ENCODE measurements at places on chromosomes 6 and 20.

DNA sequence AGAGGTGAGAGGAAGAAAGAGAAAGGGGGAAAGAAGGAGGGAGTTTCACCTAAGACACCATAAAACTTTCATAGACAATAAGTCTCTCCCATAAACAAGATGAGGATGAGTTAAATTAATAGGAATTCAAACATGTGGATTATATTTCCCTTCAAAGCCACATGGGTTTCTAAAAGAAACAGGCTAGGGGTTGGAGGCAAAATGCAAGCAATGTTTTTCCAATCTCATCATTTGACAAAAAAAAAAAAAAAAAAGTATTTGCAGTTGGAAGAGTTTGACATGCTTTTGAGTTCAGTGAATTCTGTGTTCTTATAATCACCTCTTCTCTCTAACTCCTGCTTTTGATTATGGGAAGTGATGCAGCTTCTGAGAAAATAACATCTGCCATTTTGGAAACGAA lies 286.5 kb upstream of the PRND start:
- DNase-seq, result no peak

GRCh38 chr20:38387953-38388352 lies 41.7 kb downstream of the LBP start:
- no peak for DNase-seq

- no peak for DNase-seq
Measured at GRCh38 chr6:113291751-113292445, 565.2 kb upstream of the MARCKS start.

DNA sequence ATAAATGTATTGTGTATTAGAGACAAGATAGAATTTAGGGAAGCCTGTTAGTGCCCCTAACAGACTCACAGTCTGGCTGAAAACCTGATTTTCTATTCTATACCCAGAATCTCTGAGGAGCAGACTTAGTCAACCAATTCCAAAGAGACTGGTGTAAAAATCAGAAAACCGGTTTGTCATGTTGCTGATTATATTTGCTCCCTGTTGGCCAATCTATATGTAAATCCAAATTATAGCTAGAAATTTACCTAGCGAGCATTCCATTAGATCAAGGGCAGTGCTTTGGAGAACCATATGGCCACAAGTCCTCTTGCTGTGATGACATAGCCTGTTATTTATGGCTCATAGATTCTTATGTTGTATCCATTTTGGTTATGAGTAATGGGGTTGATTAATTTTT lies 4.8 kb downstream of the NFYA start:
- DNase-seq, result no peak

- no peak for DNase-seq
Measured at GRCh38 chr6:86682297-86682696, 255.0 kb upstream of the HTR1E start.

- DNase-seq, result no peak
Measured at GRCh38 chr20:43389211-43389610, 68.5 kb upstream of the SRSF6 start.

- DNase-seq, result no peak
Measured at GRCh38 chr20:61042506-61043385, 209.3 kb upstream of the CDH4 start.

DNA sequence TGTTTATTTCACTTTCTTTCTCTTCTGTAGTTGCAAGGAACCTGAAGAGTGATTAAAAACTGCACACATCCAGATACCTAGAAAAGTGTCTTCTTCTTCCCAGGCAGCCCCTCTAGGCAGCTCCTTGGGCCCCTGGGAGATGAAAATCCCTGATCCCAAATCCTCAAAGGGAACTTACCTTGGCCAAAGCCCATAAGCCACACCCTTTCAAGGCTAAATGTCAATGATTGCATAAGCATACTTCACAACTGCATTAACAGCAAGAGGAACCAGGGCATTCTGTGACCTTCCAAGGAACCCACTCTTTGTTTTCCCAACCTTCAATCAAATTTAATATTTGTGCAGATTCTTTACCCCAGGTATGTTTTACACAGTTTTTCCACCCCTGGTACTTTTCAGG lies 4.4 kb upstream of the HMGN3 start:
- DNase-seq, result no peak

GRCh38 chr20:14234666-14235295 lies 102.6 kb downstream of the FLRT3 start:
- DNase-seq, result no peak

DNA sequence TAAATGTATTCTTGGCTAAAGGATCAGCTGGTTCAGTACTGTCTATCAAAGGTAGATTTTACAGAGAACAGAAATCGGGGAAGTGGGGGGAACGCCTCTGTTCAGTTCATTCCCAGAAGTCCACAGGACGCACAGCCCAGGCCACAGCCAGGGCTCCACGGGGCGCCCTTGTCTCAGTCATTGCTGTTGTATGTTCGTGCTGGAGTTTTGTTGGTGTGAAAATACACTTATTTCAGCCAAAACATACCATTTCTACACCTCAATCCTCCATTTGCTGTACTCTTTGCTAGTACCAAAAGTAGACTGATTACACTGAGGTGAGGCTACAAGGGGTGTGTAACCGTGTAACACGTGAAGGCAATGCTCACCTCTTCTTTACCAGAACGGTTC lies 29.9 kb downstream of the TXNDC5 start:
- DNase-seq, result no peak

DNA sequence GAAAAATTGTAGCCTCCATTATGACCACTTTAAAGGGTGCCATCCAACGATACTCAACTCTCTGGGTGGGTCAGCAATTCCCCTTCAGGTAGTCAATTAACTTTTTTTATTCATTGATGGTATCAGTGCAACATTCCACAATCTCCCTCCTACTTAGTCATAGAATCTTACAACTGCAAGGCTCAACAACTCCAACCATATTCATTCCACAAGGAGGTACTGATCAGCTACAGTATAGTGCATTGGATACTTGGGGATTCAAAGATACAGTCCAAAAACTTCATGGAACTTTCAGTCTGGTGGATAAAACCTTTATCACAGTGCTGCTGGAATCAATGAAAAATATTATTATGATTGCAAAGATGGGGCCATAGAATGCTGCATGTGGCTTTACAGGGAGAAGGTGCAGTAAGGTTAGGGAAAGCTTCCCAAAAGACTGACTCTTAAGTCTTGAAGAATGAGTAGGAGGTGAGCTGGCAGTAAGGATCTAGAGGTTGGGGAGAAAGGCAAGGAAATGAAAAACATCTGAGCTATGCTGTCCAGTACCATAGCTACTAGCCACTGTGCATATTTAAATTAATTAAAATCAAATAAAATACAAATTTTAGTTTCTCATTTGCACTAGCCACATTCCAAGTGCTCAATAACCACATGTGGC lies 314.7 kb upstream of the PRDM1 start:
- DNase-seq, result no peak

- no peak for DNase-seq
Measured at GRCh38 chr6:128731249-128732165, 151.4 kb upstream of the LAMA2 start.

DNA sequence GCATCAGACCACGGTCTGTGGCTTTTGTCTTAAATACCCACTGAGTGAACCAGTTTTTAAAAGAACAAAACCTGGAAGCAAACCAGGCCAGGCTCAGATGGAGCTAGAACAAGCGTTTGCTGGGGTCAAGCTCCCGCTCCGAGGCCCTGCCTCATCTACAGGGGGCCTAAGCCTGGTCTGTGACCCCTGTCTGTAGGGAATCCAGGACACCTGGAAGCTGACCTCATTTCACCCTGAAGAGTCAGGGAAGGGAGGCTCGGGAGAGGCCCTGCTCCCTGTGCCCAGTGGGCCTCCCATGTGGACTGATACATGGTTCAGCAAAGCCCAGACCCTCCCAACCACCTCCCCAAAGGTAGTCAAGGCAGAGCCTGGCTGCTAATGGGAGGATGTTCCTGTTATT lies 26.8 kb upstream of the DLGAP4 start:
- no peak for DNase-seq

DNA sequence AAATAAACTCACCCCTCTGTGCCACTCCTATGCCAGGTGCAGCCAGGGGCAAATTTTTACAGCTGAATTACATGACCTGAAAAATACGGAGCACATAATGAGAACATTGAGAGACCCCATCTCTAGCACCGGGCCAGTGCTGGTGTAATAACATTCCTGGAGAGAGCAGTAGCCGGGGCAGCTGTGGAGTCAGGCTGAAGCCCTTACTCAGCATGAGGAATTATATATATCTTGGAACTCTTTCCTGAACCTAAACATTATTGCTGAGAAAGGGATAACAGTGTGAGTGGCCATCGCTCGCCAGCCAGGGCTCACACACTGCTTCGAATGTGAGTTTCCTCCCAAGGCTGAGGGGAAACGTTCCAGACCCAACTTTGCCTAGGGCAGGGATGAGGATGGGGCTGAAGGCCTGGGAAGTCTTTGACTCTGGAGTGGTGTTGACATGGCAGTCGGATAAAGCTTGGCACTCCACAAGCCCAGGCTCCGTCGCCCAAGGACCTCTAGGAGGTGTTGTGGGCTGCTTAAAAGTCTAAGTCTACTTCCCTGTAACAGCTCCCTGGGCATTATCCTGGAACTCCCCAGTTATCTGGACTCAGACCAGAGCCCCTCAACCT lies 269.8 kb downstream of the CDC5L start:
- DNase-seq, result no peak

DNA sequence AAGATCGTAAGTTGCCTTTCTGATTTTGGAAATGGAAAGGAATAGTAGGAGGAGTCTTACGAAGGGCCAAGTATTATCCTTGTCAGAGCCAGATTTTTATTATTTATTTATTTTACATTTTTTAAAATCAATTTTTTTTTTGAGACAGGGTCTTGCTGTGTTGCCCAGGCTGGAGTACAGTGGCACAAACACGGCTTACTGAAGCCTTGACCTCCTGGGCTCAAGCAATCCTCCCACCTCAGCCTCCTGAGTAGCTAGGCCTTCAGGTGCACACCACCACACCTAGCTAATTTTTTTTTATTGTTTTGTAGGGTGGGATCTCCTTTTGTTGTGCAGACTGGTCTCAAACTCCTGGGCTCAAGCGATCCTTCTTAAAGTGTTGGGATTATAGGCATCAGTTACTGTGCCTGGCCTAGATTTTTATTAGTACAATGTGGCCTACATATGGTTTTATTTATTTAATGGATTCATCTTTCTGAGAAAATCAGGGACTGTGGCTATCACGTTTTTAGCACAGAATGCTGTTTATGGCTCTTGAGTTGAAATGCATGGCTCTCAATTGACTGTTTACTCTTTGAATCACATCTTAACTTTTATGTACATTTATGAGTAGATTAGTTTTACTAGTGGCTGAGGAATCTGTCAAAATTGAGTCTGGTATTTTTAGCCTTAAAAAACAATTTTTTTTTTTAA lies 16.7 kb downstream of the CDC5L start:
- no peak for DNase-seq

DNA sequence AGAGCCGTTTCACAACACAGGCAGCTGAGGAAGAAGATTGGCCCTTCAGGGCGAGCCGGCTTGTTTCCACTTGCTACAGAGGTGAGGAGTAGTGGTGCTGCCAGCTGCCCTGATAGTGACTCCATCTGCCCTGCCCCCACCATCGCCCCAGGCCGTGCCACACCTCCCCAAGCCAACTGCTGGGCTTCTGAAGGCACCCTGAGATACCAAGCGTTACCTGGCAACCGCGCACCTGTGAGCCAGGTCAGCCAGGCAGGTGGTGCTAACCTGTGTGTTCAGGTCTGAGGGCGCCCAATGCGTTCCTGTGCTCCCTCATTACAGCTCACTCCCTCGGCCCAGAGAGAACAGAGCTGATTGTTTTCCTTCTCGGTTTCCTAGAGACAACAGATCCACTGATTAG lies 299.1 kb upstream of the ID4 start:
- DNase-seq, result no peak
